GM10248 (cell line): ENCODE measurements at places on chromosomes 4 and X.

DNA sequence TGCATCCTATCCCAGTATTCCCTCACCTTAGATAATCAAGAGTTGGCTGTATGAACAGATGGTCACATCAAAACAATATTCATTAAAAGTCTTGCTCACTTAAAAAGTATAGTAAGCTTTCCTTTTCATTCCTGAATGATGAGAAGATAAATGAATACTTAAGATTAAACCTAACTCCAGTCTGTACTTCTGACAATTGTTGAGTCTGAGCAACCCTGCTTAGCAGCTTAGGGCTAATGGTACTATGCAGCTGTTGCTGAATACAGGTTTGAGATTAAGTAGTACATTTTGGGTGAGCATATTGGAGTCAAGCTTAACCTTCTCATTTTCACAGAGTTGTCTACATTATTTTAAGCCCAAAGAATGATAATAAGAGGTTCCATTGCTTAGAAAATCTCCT, 121.7 kb upstream of the ETNPPL start:
- no peak for DNase-seq

DNA sequence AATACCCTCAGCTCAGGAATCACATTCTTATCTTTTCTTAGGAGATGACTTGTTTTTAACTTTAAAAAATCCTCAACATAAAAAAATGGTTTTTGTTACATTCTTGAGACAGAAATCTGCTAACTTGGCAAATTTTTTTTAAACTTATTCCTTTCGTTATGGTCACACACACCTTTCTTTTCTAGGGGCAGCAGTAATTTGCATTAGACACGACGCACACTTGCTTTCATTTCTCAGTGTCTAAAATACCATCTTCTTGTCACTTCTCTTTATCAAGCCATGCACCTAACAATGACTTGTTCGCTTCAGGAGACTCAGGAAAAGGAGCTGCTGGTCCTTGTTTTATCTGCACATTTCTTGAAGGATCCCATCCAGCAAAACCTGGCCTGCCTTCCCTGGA, 112.6 kb upstream of the TBL1X start:
- DNase-seq: peak; percentile 29

DNA sequence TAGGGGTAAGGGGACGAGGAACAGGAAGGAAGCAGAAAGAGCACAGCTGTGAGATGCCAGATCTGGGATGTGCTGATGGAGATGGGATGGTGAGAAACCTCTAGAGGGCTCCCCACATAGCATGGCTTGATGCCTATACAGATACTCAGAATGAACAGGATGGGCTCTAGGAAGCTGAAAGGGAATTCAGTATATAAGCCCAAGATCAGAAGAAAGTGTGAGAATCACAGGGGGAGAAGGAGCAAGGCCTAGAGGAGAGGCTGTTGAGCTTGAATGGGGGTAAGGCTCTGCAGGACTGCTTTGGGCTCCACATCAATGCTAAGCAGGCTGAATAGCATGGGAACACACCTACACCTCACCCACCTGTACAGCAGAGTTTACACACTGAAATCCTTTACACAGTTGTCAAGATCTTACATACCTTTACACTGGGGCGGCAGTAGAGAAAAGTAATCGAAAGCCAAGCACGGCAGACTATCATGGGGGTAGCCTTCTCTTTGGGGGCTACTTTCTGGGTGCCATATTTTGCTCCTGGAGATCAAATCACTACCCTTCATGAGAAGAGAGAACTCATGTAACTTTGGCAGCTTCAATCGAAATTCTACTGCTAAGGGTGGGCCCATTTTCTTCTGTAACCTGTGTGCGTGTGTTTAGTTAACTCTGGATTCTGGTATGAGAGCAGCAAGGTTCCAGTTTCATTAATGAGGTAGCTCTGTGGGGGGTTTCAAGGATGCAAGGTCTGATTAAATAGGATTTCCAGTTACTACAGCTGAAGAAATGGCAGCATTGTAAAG, 30.6 kb downstream of the HOPX start:
- DNase-seq: no peak

- DNase-seq: no peak
These were observed 44.4 kb downstream of the SEL1L3 start for GRCh38 chr4:25818371-25818871.

DNA sequence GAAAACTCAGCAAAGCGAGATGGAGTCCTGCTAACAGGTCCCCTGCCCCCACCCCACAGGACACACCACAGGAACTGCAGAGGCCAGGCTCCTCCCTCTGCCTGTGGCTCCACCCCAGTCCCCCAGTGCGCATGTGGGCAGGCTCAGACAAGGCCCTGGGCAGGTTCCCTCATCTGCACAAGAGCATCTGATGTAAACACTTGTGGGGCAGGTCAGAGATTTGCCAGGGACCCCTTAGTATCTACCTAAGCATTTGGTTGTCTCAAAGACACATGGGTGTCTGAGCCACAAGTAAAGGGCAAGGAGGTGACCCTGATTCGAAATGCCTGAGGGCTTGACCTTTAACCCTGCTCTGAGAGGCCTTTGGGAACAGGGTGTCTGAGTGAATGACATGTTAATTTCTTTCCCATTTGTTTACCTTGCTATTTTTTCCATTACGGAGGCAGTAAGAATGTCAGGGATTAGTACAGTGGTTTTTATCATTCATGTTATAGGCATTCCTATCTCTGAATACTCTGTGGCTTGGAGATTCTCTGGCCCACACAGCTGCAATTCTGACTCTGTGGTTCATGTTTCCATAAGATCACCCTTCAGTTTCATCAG, 85.3 kb downstream of the ZNF518B start:
- no peak for DNase-seq

GRCh38 chrX:130110379-130111219, at the start of gene ELF4:
Gene ELF4 (minus strand): TSS chrX:130110497. CDS start chrX:130081330, 29,167 bp downstream.
- DNase-seq: peak; percentile 74

GRCh38 chr4:172601195-172601594, 567.4 kb upstream of the GALNT7 start:
- DNase-seq: no peak

DNA sequence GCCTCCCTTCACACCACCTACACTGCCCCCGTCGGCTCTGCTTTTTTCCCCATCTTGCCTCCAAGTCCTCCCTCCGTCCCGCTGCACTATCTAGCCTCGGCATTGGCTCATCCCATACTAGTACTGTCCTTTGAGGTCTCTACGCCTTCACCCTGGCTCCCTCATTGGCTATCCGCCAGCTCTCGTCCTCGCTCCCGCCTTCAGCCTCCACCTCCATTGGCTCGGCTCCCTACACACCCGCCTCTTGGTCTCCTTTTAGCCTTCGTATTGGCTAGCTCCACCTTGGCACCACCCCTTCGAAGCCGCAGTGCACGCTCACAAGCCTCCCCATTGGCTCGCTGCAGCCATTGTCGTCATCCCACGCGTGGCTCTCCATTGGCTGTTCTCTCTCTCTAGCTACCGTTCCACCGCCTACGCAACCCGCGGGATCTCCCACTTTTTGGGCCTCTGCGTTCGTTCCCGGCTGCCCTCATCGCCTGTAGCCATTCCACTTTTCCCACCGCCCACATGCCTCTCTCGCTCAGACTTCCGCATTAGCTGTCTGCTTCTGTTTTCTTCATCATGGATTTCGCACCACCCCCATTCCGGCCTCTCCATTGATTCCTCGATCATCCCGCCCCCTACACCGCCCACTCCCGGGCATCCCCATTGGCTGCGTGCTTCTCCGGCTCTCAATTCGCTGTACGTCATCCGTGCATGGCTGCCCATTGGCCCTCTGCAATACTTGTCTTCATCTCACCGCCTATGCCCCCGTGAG, 405 bp upstream of the PPP1R3F start:
- DNase-seq: peak; percentile 90
